Left kidney (tissue), 8 donors: ENCODE measurements at places on chromosomes 1 and 21. TPM values are rescaled to one million over a fixed set of nuclear protein-coding genes. Genes with fewer than 3 reads are reported as not detected.

The TINAGL1 gene
- 31.0 TPM for polyA plus RNA-seq

The TTC22 gene
- polyA plus RNA-seq, result 7.3 TPM

The ZBTB8A gene
- polyA plus RNA-seq, result 21.9 TPM

The ADGRL2 gene
- 180 TPM for polyA plus RNA-seq

The SLC16A4 gene
- 112 TPM for polyA plus RNA-seq

The LRRC39 gene
- 4.6 TPM for polyA plus RNA-seq

The POU3F1 gene
- polyA plus RNA-seq, result 0.63 TPM

The SPRR3 gene
- not detected for polyA plus RNA-seq

The ZNF648 gene
- polyA plus RNA-seq, result 0.63 TPM

The PRAMEF5 gene
- not detected for polyA plus RNA-seq

The ZRANB2 gene
- 237 TPM for polyA plus RNA-seq

The C8A gene
- not detected for polyA plus RNA-seq

The CSF3R gene
- 5.2 TPM for polyA plus RNA-seq

The SDC3 gene
- 24.8 TPM for polyA plus RNA-seq
